ENCODE measurements at places on chromosomes 2 and 18.

- DNase-seq: no peak
These were observed 530.2 kb downstream of the DCC start for GRCh38 chr18:52869942-52870907.

- DNase-seq: no peak
These were observed 404.0 kb upstream of the MYT1L start for GRCh38 chr2:2735041-2735440.

DNA sequence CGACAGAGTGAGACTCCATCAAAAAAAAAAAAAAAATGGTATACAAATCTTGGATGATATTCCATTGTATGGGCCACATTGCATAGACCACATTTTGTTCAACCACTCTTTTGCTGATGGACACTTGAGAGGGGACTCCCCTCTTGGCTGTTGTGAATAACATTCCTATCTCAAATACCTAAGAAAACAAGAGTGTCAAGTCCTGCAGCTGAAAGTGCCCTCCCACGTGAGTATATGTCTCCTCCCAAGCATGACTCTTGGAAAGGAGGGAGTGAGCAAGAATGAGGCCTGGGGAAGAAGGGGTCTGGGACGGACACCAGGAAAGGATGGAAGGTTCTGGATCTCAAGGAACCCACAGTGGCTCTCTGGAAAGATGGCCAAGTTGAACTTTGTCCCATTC lies 36.0 kb upstream of the NPAS2 start:
- DNase-seq: no peak

DNA sequence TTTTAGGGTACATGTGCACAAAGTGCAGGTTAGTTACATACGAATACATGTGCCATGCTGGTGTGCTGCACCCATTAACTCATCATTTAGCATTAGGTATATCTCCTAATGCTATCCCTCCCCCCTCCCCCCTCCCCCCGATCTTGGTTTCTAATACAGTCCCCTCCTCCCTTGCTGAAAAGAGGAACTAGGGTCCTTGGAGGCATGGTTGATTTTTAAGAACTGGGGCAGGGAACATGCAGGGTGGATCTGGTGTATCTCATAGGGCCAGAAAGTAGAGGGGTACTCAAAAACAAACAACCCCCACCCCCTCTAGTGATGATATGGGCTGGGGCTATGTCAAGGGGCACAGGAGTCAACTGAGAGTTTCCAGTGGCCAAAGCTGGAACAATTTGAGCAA lies 153.4 kb downstream of the UBR3 start:
- DNase-seq: no peak

GRCh38 chr2:16816016-16816415 lies 150.4 kb upstream of the CYRIA start:
- no peak for DNase-seq

GRCh38 chr2:220279372-220279771 lies 651.9 kb downstream of the SLC4A3 start:
- no peak for DNase-seq

DNA sequence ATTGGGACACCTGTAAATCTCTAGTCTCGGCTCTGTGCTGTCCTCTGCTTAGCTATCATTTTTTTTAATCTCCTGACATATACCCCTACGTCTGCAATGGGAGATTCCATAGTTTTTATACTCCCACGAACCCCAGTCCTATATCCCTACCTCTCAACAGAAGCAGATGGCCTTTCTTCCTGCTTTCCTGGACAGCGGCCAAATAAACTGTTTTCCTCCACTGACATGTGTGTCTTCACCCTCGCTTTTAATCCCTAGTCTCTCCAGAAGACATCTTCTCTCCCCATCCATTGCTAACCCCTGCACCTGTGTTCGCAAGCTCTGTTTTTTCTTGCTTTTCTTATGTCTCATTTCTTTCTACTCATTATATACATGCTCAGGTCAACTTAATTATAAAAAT lies 395.4 kb downstream of the EPHA4 start:
- peak; percentile 96 for DNase-seq

DNA sequence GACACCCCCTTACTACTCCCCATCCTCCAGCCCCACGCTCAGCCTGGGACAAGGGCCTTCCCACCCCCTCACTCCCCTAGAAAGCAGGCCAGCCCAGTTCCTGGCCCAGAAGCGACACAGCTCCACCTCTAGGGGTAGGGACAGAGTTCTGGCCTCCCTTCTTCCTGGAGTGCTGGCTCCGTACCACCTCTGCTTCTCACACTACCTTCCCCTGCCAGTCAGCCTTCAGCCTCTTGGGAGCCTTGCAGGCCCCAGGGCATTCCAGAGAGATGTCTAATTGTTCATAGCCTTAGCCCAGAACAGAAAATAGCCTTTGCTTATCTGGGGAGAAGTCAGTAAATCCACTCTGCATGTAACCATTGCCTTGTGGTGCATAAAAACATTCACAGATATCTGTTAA lies 13.1 kb upstream of the CATIP start:
- no peak for DNase-seq

GRCh38 chr2:127104166-127104660 lies 2.7 kb downstream of the BIN1 start:
- no peak for DNase-seq

- no peak for DNase-seq
These were observed at the start of gene CFAP221 for GRCh38 chr2:119544075-119544938. TSS of gene CFAP221 (plus strand) at chr2:119544449. CDS start at chr2:119546132, 1,683 bp downstream.

GRCh38 chr2:84639751-84640150 lies 123.5 kb downstream of the DNAH6 start:
- no peak for DNase-seq

DNA sequence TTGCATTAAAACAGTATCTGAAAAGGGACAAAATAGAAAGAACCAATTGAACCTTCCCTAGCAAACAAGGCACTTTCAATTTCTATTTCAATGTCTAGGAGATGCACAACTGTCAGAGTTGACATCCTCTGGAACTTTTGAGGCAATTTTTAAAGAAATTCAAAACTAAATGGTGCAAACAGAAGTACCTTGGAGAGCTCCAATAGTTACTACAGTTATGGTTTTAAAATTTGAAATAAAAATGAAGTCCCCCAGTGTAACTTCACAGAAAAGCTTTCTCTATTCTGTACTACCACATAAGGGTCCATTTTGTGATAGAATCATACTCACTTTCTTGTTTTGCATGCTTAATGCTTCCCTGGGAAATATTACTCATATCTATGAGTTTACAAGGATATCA lies 162.1 kb downstream of the KCNH7 start:
- no peak for DNase-seq

DNA sequence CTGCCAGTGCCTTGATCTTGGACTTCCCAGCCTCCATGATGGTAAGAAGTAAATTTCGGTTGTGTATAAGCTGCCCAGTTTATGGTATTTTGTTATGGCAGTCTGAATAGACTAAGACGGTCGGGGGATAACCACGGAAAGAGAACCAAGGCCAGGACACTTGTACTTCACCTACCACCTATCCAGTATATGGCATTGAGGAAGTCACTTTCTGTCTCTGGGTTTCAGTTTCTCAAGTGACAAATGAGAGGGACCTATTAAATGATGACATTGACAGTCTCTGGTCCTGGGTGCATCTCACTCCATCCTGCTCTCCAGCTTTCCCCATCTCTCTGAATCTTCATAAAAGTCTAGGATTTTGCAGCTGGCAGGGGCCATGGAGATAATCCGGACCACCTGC lies 183.8 kb upstream of the MSH6 start:
- DNase-seq: no peak

- DNase-seq: no peak
These were observed 230.5 kb upstream of the THSD7B start for GRCh38 chr2:136534811-136535210.

DNA sequence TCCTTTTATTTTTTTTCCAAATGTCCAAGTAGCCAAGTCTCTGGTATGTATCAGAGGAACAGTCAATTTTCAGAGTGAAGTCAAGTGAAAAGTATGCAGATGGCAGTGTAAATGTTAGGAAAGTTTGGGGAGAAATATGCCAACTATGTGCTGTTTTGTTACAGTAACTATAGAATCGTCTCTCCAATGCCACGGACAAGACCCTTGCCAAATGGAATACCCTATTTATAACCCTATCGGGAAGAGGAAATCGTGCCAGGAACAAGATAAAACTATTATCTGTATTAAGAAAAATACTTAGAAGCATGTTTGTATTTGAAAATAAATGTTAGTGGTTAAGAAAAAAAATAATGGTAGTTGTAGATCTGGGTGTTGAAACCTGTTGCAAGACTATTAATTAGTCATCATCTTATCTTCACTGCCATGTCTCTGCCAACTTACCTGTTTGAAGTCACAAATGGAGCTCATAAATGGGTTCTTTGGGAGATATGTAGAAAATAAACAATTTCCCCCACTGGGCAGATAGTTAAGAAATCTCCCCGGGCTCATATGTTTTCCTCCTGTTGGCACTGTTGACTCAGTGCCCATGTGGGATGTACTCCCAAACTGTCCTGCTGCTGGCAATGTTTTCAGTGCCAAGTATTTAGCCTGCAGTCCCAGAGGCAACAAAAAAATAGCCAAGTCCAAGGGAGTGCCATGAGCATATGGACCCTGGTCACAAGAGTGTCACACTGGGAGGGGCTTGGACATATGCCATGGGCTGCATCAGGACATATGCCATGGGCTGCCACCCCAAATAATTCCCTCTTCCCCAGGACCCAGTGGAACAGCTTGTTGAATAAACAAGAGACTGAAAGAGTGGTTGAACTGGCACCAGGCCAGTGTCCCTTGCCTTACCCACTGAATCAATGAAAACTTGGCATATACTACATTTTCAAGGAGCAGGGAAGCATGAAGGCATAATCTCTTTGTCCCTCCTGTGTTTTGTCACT lies 366.9 kb downstream of the OSR1 start:
- DNase-seq: peak; percentile 98

DNA sequence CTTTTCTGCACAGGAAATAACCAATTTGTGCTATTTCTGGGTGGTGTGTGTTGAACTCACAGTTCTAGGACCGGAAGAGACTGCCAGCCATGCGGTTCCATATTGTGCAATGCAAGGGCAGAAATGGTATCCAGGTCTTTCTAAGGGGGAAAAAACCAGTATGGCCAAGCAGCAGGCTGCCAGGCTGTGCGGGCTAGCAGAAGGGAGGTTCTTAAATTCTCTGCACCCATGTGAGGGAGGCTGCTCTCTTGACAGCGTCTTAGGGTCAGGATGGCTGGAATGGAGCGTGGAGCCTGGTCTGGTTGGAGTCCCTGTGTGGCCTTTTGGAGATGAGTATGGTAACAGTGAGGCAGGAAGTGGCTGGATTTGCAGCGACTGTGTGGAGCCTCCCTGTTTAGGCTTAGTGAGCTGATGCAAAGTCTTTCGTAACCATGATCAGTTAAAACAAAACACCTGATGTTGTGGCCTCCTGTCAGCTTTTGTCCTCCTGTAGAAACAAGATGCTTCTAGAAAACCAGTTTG lies 52.6 kb downstream of the NCK2 start:
- no peak for DNase-seq

- DNase-seq: no peak
These were observed 166.6 kb upstream of the TANK start for GRCh38 chr2:160993654-160994061.

- no peak for DNase-seq
These were observed 69.5 kb downstream of the COPS8 start for GRCh38 chr2:237154884-237155851.

GRCh38 chr2:112762276-112762675 lies 2.1 kb downstream of the CKAP2L start:
- no peak for DNase-seq

DNA sequence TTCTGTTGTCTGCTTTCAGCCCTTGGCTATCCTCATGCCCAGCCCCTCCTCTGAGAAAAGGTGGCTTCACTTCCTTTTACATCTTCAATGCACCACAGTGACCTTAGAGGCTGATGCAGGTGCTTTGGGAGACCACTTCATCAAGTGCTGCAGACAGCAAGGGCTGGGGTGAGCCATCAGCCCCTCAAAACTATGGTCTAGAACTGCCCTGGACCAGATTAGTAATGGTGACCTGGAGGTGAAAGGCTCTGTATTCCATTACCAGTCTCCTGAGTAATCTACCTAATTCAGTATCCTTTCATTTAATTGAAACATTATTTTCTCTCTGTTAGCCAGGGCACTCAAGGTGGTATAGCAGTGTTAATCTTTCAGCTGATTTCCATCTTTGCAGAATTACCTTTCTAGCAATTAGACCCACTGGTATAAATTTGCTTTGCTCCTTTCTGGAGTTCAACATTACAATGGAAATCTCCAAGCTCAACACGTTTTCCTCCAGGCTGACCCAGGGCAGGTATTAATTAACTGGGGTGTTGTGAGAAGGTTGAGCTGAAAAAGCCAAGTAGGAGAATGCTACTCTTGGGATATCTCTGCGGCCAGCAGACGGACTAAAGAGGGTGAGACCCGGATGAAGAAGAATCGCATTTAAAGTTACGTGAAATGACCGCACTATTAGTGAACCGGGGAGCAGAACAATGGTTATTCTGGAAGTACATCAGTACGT lies 469.0 kb downstream of the MEIS1 start:
- DNase-seq: no peak

GRCh38 chr2:25176138-25176537 lies 7.8 kb upstream of the POMC start:
- DNase-seq: no peak

GRCh38 chr18:34859496-34859895 lies 149.4 kb downstream of the DTNA start:
- no peak for DNase-seq

- no peak for DNase-seq
These were observed 131.2 kb downstream of the TMEM18 start for GRCh38 chr2:545711-546650.

DNA sequence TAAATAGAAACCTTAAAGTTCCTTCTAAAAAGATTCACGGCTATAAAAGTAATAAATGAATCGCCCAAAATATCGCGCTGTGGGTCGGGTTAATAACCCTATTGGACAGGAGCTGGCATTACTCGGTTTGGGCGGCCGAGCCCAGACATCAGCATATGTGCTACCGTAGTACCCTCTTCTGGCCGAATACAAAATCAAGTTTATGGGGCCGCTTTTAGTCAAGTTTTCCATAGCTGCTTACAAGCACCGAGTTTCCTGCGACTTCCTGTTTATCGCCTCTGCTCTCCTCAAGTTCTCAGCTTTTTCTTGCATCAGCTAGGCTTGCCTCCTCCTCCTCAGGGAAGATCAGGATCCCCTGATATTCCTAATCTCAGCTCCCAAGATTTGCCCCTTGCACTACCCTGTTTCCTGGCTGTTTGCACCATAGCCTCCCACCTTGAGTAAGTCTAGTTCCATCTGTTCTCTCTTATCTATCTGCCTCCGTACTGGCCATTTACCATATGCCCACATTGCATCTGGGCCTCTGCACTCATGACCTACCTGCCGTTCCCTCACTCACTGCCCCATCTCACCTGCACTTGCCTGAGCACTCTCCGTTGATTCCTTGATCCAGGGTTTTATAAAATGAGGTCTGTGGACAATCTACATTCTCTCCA lies 56.1 kb downstream of the SLC35F5 start:
- peak; percentile 65 for DNase-seq

DNA sequence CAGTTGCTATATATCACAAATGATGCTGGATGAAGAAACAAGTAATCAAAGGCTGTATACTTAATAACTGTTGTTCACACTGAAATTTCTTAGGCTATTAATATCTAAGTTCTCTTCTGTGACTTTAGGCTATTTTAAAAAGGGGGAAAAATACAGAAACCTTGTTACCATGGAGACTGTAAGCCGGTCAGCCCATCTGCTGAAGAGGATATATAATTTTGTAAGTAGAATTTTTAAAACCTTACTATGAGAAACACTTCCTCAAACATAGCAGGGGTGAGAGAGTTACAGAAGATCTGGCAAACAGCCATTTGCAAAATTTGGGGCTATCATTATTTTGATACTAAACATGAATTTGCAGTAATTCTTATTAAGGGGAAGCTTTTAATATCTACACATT lies 27.8 kb downstream of the CACNB4 start:
- DNase-seq: no peak

All from NCI-H524 treated with DMSO at 0.1 percent for 48 hours (cell line).